ENCODE measurements at places on chromosomes 6 and 20.

GRCh38 chr6:133951227-133951626, 1.8 kb upstream of the TBPL1 start:
- DNase-seq: no peak

- no peak for DNase-seq
Measured at GRCh38 chr20:5413394-5413793, 96.6 kb upstream of the PROKR2 start.

GRCh38 chr6:5107341-5107740, 22.2 kb downstream of the PPP1R3G start:
- no peak for DNase-seq

DNA sequence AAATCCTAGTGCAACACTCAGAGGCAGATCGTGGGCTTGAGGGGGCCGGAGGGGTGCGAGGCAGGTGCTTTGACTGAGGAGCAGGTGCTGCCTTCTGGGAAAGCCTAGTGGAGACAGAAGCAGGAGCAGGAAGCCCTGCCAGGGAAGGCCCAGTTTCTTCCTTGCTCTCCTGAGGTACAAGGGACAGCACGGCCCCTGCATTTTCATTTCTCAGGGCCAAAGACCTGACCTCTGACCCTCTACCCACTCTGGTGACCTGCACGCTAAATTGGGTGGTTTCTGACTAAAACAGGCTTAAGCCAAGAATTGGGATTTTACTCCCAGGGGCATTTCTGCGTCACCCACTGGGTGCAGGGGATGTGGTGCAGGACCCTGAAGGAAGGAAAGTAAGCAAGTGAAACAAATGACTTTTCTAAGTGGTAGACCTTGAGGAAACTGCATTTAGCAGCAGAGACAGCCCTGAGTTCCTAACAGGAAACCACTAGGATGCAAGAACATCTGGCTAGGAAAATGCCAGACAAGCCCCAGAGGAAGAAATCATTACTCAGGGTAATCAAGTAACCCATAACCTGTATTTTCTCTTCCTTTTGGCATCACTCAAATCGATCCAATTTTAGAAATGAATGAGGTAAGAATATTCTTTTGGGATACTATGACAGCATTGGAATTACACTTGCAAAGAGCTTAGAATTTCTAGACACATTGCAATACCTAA, 141.7 kb downstream of the CD164 start:
- no peak for DNase-seq

- DNase-seq: no peak
Measured at GRCh38 chr20:44429017-44429339, 46.7 kb upstream of the TTPAL start.

DNA sequence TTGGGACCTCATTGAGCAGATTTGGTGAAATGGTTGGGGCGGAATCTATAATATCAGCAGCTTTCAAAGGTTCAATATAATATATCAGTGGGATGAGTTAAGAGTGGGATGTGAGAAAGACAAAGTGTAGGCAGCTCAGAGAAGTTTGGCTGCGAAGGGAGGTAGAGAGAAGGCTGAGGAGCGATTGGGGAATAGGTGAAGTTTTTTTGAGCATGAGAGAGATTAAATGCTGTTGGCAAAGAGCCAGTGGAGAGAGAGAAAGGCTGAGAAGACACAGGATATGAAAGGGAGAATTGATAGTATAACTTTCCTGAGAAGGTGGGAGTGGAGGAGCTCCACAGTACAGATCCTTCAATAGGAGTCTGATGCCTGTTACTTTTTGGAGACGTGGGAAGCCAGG, 12.1 kb upstream of the SERINC3 start:
- DNase-seq: no peak

DNA sequence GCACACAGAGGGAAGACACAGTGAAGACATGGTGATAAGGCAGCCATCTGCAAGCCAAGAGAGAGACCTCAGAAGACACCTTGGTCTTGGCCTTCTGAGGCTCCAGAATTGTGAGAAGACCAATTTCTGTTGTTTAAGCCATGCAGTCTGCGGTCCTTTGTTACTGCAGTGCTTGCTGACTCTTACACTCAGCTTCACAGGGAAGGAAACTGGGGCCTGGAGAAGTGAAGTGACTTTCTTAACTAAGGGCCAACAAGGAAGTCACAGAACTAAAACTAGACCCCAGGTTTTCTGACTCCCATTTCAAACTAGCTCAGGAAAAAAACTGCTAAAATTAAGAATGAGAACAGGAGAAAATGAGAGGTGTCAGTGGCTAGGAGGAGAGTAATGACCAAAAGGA, 74.3 kb downstream of the TNFRSF21 start:
- DNase-seq: no peak

- no peak for DNase-seq
Measured at GRCh38 chr6:106446983-106447382, 86.5 kb downstream of the CRYBG1 start.

- DNase-seq: no peak
Measured at GRCh38 chr20:1499528-1500420, 8.6 kb upstream of the SIRPB2 start.

DNA sequence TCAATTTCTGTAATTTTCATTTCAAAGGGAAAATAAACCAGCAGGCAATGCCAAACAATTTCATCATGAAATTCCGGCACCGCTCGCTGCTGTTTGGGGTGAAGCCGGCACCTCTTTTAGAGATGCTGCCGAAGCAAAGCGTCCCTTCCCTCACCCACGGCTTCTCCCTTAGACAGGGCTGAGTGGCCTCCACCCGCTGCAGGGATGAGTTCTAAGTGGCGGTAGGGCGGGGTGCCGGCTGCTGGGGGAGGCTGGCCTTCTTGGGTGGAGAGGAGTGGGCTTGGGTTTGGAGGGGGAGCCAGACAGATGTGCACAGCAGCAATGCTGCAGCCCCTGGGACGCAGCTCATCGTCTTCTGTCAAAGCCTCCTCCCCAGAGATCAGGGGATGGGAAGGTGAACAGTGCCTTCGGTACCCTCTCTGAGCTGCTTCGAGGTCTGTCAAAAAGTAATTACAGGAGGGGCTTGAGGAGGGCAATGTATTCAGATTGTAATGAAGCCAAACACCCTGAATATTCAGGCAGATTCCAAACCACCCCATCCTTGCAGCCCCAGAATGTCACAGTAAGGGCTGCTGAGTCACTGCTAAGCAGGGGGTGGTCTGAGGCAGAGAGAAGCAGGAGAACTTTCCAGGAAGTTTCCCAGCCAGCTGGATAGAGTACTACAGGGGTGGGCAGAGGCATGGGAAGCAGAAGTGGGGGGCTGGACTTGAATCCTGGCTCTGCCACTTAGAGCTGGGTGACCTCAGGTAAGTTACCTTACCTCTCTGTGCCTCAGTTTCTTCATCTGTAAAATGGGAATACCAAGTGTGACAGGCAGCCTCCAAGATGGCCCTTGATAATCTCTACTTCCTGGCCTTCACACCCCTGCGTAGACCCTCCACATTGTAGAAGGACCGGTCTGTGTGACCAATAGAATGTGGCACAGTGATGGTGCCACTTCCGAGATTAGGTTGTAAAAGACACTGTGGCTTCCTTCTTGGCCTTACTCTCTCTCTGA, 96.6 kb downstream of the SULF2 start:
- DNase-seq: no peak

DNA sequence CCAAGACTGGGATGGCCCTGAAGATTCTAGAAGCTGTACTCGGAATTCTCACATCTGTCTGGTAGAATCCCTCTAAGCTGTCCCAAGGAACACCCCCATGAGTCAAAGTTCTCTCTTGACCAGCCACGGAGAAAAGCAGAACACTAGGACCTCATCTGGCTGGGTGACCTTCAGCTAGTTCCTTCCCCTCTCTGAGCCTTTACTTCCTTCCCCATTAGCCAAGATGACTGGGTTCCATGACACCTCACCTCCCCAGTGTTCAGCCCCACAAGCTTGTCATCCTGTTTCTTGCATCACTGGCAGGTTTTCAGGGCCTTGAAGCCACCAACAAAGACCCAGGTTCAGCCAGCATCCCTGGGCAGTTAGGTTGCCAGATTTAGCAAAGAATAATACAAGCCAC, 47.8 kb downstream of the MAFB start:
- DNase-seq: no peak

Data from activated CD4-positive, alpha-beta T cell treated with anti-CD3 and anti-CD28 coated beads for 4 hours (primary cell).